ENCODE measurements at places on chromosomes 3 and 15.

DNA sequence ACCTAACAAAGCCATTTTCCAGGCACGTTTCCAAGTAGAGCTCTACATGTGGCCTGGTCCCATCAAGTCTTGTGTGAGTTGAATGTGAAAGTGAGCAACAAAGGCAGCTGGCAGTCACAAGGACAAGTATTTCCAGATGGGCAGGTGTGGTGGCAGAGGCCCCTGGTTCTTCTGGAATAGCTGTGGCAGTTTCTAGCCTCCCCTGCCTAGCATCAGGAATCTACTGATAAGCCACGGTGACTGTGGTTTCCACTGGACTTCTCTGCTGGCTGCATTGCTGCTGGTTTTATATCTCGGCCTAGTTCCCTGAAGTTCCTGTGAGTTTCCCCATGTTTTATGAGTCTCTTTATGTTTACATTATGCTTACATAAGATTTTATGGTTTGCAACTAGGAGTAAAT is 117.7 kb downstream of the GOLIM4 start:
- DNase-seq = no peak

GRCh38 chr15:32856753-32857152 is 138.9 kb downstream of the GREM1 start:
- no peak for DNase-seq

DNA sequence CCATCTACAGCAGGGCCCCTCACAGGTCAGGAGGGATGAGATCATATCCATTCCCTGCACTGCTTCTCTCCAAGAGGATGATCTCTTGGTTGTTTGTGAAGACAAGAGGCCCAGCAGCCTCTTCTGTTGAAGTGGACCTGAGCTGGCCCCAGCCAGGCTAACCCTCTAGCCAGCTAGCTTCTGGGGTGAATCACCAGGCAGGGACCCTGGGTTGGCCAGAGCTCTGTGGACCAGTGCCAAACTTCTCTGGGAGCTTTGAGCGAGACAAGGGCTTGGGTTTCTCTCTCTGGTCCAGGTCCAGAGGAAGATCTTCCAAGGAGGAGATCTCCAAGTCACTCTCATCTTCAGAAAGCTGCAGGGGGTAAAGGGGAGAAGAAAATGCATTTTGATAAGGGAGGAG is 52.7 kb downstream of the CLDN18 start:
- no peak for DNase-seq

- no peak for DNase-seq
Measured at GRCh38 chr3:487614-488013, 291.1 kb downstream of the CHL1 start.

DNA sequence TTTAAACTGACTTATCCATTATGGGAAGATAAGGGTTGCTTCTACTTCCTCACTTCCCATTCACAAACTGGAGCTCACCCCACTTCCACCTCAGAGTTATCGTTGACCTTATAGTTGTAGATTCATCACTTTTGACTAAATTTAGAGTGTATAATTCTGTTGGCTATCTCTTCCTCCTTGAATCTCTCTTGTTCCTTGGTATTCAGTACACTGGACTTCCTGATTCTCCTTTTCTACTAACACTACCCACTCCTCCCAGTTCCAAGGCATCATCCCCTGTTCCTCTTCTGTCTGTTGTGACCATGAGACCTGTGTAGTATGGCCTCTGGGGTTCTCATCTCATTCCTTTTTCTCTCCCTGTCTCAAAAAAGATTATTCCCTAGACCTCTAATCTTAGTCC is 5.9 kb upstream of the GPR87 start:
- no peak for DNase-seq

DNA sequence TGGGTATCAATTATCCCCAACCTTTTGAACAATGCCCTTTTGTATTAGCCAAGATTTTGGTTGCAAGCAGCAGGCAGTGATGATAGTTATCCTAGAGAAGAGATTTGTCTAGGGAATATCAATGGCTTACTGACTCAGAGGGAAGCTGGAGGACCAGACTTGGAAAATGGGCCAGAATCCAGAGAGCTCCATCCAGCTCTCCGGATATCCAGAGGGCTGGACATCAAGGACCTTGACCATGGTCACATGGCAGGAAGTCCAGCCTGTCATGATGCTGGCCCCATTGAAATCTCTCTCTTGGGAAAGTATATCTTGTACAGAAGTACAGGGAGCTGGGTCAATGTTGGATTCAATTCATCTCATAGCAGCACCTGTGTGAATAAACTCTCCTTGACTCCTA is 148.5 kb upstream of the PDZRN3 start:
- DNase-seq = no peak

DNA sequence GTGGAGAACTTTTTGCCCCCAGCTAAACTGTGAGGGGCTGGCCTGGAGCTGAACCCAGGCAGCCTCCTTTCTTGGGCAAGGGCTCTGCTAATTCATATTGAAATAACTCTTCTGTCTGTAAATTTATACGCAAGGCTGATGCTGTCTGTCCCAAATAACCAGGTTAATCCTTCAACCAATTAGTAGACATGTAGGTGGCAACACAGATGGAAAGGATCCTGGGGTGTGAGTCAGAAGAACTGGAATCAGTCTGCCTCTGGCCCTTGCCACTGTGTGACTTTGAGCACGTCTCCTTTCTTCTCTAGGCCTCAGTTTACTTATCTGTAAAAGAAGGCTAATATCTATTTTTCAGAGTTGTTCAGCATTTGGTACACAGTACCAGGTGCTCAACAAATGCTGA is 48.3 kb upstream of the IREB2 start:
- no peak for DNase-seq

GRCh38 chr15:48965972-48966371 is 2.3 kb upstream of the SHC4 start:
- DNase-seq = no peak

- DNase-seq = no peak
Measured at GRCh38 chr15:50854601-50855490, 53.6 kb upstream of the AP4E1 start.

DNA sequence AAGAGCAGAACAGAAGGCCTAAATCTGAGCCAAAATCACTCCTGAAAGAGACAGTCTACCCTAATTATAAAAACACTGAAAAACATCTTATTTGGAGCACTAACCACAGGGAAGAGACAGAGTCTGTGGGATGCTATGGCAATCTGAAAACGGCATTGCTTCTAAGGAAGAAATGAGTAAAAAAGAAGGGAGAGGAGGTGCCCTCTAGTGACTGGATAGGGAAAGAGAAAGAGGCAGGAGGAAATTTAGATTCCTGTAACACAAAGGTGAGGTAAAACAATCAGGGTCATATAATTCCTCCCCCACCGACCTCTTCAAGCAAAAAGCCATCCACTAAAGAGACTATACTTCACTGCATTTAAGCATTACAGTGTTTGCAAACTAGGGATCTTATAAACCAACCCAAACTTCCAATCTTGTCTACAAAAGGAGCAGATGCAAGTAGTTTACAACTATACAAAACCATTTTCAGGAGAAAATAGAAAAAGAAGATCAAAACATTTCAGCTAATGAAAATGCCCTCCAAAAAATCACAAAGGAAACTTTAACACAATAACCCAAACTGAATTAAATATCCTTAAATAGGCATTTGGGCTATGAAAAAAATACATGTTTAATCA is 32.6 kb downstream of the HACD2 start:
- DNase-seq = no peak

GRCh38 chr3:46609212-46609721 is 3.1 kb upstream of the FAM240A start:
- DNase-seq = no peak

Data from stimulated activated CD8-positive, alpha-beta memory T cell treated with anti-CD3 and anti-CD28 coated beads, Interleukin-7, amount 100 ng/mL, for 1 hour (primary cell).